Right atrium auricular region (tissue), 2 donors: ENCODE measurements at places on chromosomes 12 and 14. TPM values are rescaled to one million over a fixed set of nuclear protein-coding genes. Genes with fewer than 3 reads are reported as not detected.

Gene ZC2HC1C
- 4.8 TPM for total RNA-seq

Gene PPHLN1
- total RNA-seq, result 36.6 TPM

Gene PLXNC1
- 2.0 TPM for total RNA-seq

Gene SOAT2
- not detected for total RNA-seq

Gene KRT85
- not detected for total RNA-seq

Gene PRR4
- not detected for total RNA-seq

Gene B3GNT4
- not detected for total RNA-seq

Gene P2RX4
- 21.9 TPM for total RNA-seq

Gene KRT79
- total RNA-seq, result not detected

- H3K4me1 ChIP-seq, result no peaks in the 10 kb centered on the region
- H3K27me3 ChIP-seq, result no peaks in the 10 kb centered on the region
- H3K4me3 ChIP-seq, result no peak overlapping the region
- no peak for DNase-seq
- no peak overlapping the region for H3K27ac ChIP-seq
- H3K36me3 ChIP-seq, result no peaks in the 10 kb centered on the region
Measured at GRCh38 chr12:81558031-81558430, 201.1 kb downstream of the PPFIA2 start.

- H3K36me3 ChIP-seq, result no peaks in the 10 kb centered on the region
- DNase-seq, result no peak
- H3K27ac ChIP-seq, result no peak overlapping the region
- no peaks in the 10 kb centered on the region for H3K4me1 ChIP-seq
- no peaks in the 10 kb centered on the region for H3K27me3 ChIP-seq
Measured at GRCh38 chr12:114774197-114774596, 90.2 kb upstream of the TBX3 start.

- no peak overlapping the region for H3K27ac ChIP-seq
- no peaks in the 10 kb centered on the region for H3K27me3 ChIP-seq
- H3K36me3 ChIP-seq, result no peaks in the 10 kb centered on the region
- no peak overlapping the region for H3K4me3 ChIP-seq
Measured at GRCh38 chr12:98109266-98109665, 406.1 kb upstream of the TMPO start.

GRCh38 chr12:13817131-13817530, 164.3 kb downstream of the GRIN2B start:
- DNase-seq, result peak; percentile 66
- H3K4me3 ChIP-seq, result no peak overlapping the region
- no peaks in the 10 kb centered on the region for H3K4me1 ChIP-seq
- no peaks in the 10 kb centered on the region for H3K27me3 ChIP-seq

GRCh38 chr12:25328072-25328712, 77.5 kb upstream of the KRAS start:
- H3K36me3 ChIP-seq, result no peaks in the 10 kb centered on the region
- H3K4me3 ChIP-seq, result no peak overlapping the region
- no peak for DNase-seq
- H3K4me1 ChIP-seq, result no peaks in the 10 kb centered on the region
- no peaks in the 10 kb centered on the region for H3K27me3 ChIP-seq

DNA sequence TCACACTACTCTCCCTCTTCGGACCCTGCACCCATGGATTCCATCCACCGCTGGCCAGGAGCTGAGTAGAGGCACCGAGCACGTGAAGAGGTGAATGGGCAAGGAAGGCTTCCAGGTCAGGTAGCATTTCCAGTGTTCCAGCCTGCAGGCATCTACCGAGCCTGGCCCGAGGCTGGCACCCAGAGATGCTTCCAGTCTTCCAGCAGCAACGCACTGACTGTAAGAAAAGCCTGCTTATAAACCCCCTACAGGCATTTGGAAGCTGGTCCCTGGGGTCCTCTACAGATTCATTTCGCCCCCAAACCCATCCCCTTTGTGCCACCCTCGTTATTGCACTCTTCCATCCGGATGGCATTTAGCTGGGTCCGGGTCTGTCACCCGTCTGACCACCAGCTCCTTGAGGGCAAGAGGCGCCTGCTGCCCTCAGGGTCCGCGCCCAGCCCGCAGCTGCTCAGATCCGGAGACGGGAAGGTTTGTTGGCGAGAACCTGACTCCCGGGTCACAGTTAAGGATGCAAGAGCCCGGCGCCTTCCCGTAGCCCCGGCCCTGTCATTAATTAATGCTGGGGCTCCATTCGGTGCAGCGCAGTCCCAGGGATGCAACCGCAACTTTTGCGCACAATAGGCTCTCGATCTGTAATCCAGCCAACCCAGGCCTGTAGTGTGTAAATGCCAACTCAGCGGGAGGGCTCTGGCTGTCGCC, 614 bp upstream of the MARK3 start:
- no peak for DNase-seq
- H3K4me1 ChIP-seq, result peaks cover 31% of the 10 kb centered on the region
- H3K4me3 ChIP-seq, result peak overlapping the region; percentile 92
- H3K27ac ChIP-seq, result peak overlapping the region; percentile 99
- no peaks in the 10 kb centered on the region for H3K27me3 ChIP-seq
- no peaks in the 10 kb centered on the region for H3K36me3 ChIP-seq

DNA sequence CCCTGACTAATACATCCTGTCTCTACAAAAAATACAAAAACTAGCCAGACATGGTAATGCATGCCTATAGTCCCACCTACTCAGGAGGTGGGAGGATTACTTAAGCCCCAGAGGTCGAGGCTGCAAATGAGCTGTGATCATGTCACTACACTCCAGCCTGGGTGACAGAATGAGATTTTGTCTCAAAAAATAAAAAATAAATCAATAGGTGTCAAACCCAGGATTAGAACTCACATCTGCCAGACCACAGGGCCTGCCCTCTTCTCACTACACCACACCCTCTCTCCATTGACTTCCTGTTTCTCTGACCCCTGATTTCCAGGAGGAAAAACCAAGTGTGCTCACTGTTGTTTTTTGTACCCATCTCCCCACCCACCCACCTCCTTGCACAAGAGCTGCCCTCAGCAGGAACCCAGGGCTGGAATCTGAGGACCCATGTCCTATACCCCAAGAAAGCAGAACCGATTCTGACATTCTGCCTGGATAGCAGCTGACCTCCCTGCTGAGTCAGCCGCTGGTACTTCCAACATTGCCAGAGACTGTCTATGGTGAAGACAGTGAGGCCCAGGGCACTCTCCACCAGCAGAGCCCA, 6.2 kb downstream of the CMKLR1 start:
- H3K27ac ChIP-seq, result peak overlapping the region; percentile 29
- H3K4me1 ChIP-seq, result no peaks in the 10 kb centered on the region
- peak; percentile 77 for DNase-seq
- H3K27me3 ChIP-seq, result no peaks in the 10 kb centered on the region
